Adipocyte (in vitro differentiated cells): ENCODE measurements at places on chromosomes 4 and X.
A peak's percentile ranks its signal among the peaks of the same experiment; 100 is the strongest.

- DNase-seq = no peak
These were observed 61.3 kb upstream of the PRRG1 start for GRCh38 chrX:37287741-37288444.

DNA sequence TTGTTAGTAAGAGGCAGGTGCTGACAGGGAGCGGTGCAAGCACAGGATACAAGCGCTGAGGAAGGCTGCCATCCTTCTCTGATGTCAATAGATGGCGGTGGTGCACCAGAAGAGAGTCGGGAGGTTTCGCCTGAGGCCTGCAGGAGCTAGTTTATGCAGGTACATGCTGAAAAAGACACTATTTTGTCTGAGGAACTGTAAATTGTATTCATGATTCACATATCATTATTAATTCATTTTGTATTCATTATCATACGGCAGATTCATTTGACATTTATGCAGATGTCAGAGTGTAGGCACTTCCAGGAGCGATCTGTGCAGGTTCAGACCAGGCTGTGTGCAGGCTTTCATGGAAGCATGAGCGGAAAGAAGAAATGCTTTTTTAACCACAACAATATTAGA lies 824.0 kb downstream of the STIM2 start:
- peak; percentile 78 for DNase-seq

DNA sequence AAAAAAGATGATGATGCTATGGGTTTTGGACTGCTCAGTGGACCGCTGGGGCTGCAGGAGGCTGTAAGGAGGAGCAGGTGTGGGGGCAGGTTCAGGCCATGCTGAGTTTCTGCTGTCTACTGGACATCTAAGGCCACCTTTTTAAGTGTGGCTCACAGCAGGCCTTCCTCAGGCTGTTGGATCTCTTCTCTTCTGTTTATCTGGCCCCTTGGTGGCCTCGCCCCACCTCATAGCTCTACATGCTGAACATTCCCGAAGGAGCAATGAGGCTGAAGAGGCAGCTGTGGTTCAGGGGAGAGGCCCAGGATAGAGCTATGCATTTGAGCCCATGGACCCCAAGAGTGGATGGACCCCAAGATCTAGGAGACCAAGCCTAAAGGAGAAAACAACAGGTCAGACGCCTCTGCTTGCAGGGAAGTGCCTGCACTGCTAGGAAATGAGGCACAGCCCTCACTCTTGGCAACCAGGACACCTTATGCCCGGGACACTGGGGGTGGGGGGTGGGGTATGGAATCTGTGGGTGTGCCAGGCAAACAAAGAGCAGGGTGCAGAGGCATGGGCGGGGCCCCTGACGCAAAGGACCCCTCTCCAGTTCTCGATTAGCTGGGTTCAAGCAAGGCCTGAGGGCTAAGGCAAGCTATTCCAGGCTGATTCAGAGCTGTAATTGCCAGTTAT lies 168.9 kb downstream of the BCOR start:
- DNase-seq = peak; percentile 29

DNA sequence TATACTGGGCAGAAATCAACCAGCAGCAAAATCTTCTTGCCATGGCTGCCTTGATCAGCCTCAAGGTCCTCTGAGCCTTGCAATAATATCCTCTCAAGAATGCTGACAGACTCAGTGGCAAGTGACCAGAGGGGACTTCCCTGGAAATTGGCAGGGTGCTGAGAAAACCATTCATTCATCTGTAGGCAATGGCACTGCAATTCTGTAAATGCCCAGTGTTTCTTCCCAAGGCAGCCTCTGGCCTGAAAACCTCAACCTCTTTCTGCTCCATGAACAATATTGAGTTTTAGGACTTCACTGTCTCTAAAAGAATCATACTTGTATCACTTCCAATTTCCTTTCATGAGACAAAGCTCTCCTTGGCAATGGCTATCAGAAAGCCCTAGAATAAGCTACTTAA lies 754.3 kb upstream of the TENM3 start:
- DNase-seq = no peak

DNA sequence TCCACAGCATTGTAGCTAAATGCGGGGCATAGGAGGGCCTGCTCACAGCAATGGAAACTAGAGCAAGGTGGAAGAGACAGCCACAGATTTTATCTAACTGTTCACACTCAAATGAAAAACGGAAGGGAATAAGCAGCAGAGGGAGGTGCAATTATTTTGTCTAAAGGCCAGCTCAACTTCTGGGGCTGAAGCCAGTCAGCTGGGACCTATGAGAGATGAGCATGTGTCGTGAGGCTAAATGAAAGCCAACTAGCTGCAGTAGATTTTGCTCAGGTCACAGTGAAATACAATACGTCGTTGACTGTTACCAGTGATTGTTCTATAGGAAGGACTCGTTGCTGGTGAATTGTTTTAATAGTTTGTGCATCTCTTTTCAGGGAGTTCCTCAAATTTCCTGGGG lies 26.4 kb upstream of the FGFBP2 start:
- DNase-seq = no peak

DNA sequence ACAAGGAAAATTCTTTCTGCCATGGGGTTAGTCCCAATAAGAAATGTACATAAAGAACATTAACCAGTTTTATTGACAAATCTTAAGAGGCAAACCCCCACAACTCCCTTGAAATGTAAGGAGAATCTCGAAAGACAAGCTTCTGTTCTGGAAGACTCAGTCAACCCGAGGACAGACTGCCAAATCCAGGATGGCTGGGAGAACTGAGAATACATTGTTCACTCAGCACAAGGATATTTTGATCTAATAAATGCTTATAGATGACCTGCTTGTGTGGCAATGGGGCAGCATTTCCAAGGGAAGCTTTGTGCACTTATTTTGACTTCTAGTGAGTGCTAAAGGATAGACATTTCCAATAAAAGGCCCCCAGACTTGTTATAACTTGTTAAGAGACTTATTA lies 280.4 kb downstream of the DHX15 start:
- no peak for DNase-seq

- DNase-seq = peak; percentile 50
These were observed 37.6 kb downstream of the PF4 start for GRCh38 chr4:73944061-73944875.

- no peak for DNase-seq
These were observed 28.0 kb downstream of the TBL1X start for GRCh38 chrX:9492901-9493300.

DNA sequence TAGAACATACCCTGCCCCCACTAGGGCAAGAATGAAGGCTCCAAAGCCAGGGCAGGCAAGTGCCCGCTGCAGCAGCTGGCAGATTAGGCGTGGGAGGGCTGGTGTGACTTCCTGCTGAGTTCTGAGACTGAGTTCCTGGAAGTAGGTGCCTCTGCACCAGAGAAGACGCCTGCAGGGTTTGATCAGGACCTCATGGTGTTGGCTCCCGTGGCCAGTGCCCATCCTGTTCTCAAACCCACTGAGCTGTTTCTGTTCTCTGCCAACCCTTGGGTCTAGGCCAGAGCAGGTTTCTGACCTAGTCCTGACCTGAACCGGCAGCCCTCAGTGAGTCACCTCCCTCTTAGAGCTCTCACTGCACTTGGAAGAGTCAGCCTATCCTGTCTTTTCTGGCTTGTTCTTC lies 220.7 kb downstream of the HS6ST2 start:
- no peak for DNase-seq

- DNase-seq = no peak
These were observed 39.0 kb downstream of the EIF2S3 start for GRCh38 chrX:24093746-24094145.

GRCh38 chr4:86908251-86908657 lies 16.0 kb upstream of the C4orf36 start:
- DNase-seq = peak; percentile 77

- peak; percentile 30 for DNase-seq
These were observed 7.8 kb downstream of the YTHDC1 start for GRCh38 chr4:68342134-68342533.

DNA sequence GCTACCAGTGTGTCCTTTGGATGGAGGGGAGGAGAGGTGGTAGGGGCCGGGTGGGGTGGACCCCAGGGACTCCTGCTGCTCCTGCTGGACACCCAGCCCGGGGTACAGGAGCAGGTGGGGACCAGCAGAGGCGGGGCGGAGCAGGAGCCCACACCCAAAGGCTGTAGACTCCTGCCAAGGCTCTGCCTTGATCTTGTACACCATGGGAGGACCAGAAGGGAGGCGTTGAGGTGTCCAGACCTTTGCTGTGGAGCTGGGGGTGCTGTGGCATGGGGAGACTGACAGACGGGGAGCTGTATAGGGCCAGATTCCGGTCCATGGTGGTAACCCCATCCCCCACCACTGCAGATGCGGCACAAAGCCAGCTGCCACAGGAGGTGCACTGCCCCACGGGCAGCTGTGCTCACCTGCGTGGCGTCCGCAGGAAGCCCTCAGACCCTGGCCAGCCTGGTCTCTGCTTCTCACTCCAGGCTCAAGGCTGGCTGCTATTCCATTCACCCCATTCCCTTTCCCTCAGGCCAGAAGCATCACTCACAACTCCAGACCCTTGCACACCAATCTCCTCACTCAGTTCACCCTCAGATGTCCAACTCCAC lies 5.0 kb upstream of the SLC26A1 start:
- DNase-seq = no peak

DNA sequence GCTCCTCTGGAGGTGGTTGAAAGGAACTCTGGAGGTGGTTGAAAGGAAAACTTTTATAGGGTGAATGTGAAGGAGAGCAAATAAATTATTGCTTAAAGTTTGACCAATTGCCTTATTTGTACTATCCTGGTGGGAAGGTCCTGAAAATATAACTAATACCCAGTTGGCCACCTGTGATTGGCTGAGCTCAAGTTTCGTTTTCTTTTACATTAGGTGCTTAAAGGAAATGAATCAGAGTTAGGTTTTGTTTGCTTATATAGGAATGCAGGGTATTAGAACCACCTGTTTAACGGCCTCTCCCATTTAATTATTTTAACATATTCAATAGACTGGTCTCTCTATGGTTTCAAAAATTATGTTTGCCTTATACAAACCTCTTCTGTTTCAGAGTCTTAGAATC lies 497.6 kb downstream of the PRR32 start:
- DNase-seq = no peak

- peak; percentile 17 for DNase-seq
These were observed 479 bp downstream of the BRCC3 start for GRCh38 chrX:155071694-155072280.

GRCh38 chr4:70743731-70744130 lies 22.0 kb downstream of the RUFY3 start:
- DNase-seq = peak; percentile 38

DNA sequence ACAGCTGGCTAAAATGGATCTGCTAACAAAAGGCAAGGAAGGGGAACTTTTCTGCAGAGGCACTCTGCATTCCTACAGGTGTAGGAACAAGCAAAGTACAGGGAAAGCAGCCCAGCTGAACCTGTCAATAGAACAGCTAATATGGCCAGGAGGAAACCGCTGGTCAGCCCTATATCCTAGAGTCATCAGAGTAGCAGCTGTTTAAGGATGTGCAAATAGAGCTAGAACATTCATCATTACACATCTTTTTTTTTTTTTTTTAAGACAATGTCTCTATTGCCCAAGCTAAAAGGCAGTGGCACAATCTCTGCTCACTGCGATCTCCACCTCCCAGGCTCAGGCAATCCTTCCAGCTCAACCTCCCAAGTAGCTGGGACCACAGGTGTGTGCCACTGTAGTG lies 163.0 kb downstream of the BTC start:
- DNase-seq = no peak
